SK-MEL-5 (cell line): ENCODE measurements at places on chromosomes 7 and 10.

DNA sequence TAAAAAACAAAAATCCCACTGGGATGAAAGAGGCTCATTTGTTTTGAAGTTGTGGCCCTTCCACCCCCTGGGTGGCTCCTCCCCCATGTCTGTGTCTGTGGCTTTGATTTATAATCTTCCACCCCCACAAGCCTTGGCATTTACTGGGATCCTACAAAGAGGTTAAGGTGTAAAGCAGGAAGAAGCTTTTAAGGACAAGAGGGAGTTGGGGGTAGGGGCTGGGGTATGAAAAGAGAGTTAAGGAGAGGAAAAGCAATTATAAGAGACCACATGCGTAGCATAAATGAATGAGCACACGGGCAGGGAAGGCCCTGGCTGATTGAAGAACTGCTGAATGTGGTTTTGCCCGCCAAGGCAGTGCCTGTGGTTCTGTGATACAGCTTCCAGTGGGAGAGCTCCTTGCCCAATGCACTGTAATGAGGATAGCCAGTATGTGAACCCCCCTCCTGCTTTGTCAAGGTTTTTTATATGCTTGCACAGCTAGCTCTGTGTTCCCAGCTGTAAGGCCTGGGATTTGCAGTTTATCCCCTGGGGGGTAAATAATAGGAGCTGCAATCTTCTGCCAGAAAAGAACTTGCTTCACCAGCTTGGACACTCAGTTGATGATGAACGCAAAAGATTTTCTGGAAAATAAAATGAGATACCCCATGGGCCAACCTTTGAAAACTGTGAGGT is 34.7 kb upstream of the KMT2E start:
- peak; percentile 80 for DNase-seq

DNA sequence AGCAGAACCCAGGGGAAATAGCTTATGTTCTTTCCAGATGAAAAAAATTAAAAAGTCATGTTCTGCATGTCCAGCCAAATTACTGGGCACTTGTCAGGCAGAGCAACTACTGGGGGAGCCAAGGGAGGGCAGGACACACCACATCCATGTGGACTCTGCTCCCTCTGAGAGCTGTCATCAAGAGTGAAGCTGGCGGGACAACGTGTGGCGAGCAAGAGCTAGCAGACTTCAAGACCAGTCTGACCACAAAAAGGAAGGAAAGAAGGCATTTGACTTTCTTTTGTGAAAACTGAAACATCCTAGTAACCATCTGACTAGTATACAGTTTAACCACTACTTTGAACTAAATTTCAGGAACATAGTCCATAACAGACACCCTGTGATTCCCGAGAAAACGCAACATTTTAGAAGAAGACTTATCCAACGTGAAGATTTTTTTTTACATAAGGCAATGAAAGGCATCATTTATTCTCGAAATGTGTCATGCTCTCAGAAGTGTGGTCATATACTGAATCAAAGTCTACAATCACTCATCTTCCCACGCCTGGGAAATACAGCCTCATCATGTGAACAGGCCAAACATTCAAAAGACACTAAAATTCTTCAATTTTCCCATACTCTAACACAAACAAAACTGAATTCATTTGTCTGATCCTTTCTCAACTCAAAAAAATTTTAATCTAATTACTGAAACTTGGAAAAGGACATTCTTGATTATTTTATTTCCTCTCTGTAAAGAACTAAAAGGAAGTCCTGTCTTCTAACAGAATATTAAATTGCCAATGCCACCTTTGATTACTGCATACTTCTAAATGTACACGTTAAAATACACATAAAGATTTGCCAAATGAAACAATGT is 15.5 kb downstream of the CYTH3 start:
- peak; percentile 96 for DNase-seq

- DNase-seq: no peak
Observed at GRCh38 chr7:101140746-101141382, 13.4 kb upstream of the AP1S1 start.

DNA sequence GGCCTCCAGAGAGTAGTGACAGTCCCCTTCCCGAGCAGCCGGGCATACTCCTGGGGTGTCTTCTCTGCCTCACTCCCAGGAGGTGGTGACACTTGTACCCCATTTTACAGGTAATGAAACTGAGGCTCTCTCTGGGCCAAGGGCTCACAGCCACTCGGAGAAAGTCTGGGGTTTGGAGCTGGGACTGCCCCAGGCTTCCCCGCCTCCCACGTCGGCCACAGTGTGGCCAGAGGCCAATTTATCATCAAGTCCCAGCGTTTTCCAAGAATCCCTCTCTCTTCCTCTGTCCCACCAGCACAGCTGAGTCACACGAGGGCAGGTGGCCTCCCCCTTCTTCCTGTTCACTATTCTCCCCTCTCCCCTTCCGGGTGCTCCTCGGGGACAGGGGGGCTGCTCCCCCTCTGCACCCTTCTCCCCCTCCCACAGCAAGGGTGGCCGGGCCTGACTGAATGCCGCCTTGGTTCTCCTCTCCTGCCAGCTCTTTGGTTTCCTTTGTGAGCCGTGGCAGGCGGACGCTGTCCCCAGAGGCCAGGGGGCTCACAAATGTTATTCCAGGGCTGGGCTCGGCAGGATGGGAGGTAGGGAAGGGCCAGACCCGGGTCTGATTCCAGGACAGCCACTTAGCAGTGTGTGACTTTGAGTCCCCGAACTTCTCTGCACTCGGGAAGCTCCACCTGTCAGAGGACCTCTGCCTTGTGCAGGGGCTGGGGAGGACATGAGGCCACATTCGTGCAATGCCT is 17.7 kb downstream of the CLIP2 start:
- peak; percentile 33 for DNase-seq

DNA sequence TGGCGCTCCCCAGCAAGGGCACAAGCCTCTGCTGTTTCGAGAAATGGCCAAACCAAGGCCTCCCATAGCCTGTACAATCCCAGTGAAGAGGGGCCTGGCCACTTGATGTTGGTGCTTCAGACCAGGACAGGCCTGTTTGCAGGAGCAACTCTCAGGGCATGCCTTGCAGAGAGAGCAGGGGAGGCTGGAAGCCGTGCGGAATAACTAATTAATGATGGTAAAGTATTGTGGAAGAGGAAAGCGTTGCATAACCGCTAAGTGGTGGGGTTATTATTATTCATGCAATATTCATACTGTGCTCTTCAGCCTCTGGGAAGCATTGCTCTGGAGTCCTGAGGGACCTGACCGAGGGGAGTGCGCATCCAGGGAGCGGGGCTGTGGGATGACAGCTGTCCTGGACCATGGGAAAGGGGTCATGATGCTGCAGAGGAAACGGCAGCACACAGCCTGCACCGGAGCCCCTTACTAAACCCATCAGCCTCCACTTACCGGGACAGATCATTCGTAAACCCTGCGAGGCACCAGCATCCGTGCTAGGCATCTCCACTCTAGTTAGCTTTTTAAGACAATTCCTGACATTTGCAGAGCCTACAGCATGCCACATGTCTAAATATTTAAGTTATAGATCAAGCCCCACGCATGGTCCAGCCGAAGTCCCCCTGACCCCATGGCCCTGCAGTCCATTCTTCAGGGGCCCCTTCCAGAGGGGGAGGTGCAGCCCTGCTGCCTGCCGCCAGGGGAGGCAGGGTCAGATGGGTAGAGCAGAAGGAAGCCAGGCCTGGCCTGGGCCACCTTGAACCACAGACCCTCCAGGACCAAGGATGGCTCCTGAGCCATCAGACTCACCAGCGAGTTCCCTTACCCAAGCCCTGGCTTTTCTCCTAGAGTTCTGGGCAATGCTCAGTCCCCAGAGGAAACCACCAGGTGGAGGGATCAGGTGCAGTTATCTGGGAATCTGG is 11.6 kb downstream of the TMEM273 start:
- DNase-seq: no peak
